ENCODE measurements at places on chromosomes 3 and 15. TPM values are rescaled to one million over a fixed set of nuclear protein-coding genes. Genes with fewer than 3 reads are reported as not detected.

- H3K4me1 ChIP-seq, result peaks cover 6% of the 10 kb centered on the region
- no peaks in the 10 kb centered on the region for H3K27me3 ChIP-seq
- peak overlapping the region; percentile 92 for H3K4me3 ChIP-seq
- H3K27ac ChIP-seq, result peak overlapping the region; percentile 94
- peak; percentile 53 for DNase-seq
Measured at GRCh38 chr3:196287090-196287439, 461 bp downstream of the PCYT1A start.

- H3K36me3 ChIP-seq, result no peaks in the 10 kb centered on the region
- H3K27ac ChIP-seq, result peak overlapping the region; percentile 47
- DNase-seq, result no peak
Measured at GRCh38 chr3:184378651-184379357, 797 bp upstream of the THPO start.

DNA sequence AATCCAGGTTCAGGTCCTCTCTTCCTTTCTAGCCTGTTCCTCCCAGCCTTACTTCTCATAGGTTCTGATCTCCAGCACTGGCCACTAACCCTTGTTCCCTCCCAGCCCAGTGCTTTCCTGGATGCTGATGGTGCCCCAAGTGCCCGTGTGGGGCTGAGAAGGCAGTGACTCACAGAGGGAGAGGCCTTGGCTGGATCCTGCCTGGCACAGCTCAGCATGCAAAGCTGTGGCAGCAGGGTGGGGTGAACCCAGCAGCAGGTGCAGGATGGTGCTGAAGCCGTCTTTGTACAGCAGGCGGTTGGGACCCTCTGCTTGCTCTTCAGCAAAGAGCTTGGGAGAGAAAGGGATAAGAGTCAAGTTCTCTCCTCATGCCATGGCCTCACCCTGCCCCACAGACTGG is 7.6 kb downstream of the LPCAT4 start:
- no peak overlapping the region for H3K4me3 ChIP-seq
- H3K36me3 ChIP-seq, result peaks cover 15% of the 10 kb centered on the region
- peak; percentile 57 for DNase-seq
- H3K27ac ChIP-seq, result peak overlapping the region; percentile 15
- H3K4me1 ChIP-seq, result no peaks in the 10 kb centered on the region

DNA sequence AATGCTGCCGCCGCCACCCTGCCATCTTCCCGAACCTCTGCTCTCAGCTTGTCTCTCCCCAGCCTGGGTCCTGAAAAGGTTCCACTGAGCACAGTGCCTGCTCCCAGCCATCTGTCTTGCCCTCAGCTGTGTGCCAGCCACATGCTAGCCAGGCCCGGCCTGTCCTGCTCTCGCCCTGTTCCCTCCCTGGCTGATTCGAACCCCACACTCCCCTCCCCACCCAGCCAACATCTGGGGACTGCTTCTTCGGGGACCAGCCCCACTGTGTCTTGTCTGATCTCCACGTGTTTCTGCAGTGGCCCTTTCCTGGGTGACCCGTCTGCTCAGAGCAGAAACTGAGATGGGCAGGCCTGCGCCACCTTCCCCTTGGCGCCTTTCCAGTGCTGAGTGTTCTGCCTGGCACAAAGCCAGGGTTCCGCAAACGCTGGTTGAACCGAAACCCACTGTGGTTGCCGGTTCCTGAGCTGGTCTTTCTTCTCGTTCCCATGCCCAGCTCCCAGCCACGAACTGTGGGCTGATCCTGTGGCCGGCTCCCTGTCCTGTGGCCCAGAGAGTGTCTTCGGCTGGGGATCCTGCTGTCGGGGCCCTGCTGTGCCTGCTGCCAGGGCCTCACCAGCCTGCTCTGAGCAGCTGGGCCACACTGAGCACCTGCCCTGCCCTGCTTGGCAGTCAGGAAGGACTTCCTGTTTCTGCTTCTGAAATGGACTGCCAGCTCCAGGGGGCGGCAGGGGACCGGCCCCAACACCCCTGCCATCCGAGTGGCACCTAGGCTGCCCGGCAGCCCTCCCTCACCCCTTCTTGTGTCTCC is 62.7 kb upstream of the KLF13 start:
- peak overlapping the region; percentile 80 for H3K27ac ChIP-seq
- H3K27me3 ChIP-seq, result no peaks in the 10 kb centered on the region
- H3K36me3 ChIP-seq, result no peaks in the 10 kb centered on the region
- peak; percentile 91 for DNase-seq

DNA sequence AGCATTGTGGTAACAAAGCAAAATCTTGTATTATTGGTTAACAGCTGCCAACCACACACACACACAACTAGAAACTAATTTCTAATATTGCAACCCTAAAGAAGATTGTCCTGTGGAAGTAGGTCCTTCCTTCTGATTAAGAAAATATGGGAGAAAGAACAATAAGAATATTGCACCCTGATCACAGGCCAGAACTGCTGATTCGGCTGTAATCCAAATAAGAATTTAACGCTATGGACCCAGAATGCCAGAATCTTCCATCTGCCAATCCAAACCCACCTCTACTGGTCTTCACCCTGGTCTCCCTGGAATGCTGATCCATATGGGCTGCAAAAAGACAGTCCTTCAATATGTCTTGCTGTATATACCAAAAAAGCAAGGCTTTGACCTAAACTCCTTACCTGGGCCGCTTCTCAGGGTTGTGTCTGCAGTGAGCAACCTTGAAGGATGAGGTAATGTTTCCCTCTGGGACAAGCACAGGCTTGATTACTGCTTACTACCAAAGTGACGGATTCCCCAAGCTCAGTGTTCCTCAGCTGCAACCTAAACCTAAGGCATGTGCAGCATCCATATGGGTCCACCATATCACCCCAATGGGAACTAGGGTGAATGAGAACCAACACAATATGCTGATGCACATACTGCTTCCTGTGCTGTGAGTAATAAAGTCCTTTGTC is 8.0 kb downstream of the CCDC14 start:
- H3K4me1 ChIP-seq, result no peaks in the 10 kb centered on the region
- no peak overlapping the region for H3K4me3 ChIP-seq
- H3K27me3 ChIP-seq, result no peaks in the 10 kb centered on the region
- no peaks in the 10 kb centered on the region for H3K36me3 ChIP-seq
- H3K27ac ChIP-seq, result peak overlapping the region; percentile 10

GRCh38 chr15:100671858-100672543 is 69.6 kb downstream of the ASB7 start:
- no peaks in the 10 kb centered on the region for H3K36me3 ChIP-seq
- no peaks in the 10 kb centered on the region for H3K27me3 ChIP-seq
- no peaks in the 10 kb centered on the region for H3K4me1 ChIP-seq
- H3K4me3 ChIP-seq, result no peak overlapping the region

- H3K4me3 ChIP-seq, result no peak overlapping the region
- no peaks in the 10 kb centered on the region for H3K4me1 ChIP-seq
- no peak overlapping the region for H3K27ac ChIP-seq
Measured at GRCh38 chr3:73349657-73350056, 275.1 kb downstream of the PDZRN3 start.

DNA sequence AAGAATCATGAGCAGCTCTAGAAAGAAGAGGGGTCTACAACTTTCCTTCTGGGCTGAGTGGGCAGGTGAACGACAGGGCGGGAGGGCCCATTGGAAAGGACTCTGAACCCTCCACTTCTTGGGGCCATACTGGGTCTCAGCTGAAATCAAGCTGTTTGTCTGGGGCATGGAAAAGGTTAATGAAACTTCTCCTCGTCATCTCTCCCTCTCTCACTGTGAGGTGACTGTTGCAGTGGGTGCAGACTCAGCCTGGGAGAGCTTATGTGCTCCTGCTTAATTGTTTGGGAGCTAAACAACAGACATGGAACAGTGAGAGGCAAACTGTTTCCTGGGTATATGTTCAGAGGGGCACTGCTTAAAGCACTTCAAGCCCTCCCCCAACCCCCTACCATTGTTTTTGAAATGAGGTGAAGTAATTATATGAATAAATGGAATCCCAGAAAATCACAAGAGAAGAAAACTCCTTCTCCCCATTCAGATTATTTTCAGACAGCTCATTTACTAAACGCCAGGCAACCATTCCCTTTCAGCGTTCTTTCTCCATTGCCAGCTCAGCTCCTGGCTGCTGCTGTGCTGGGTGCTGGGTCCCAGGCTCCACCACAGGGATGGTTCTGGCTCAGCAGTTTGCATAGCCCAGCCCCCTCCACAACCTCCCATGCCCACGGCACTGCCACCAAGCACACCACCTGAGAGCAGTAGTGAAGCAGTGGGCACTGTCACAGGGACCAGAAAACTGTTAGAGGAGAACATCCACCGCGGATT is 444.9 kb upstream of the TBL1XR1 start:
- H3K27me3 ChIP-seq, result no peaks in the 10 kb centered on the region
- no peaks in the 10 kb centered on the region for H3K4me1 ChIP-seq
- DNase-seq, result no peak
- no peak overlapping the region for H3K27ac ChIP-seq
- H3K4me3 ChIP-seq, result no peak overlapping the region

- H3K27ac ChIP-seq, result no peak overlapping the region
- H3K4me3 ChIP-seq, result no peak overlapping the region
- DNase-seq, result no peak
- H3K4me1 ChIP-seq, result no peaks in the 10 kb centered on the region
- H3K36me3 ChIP-seq, result no peaks in the 10 kb centered on the region
Measured at GRCh38 chr15:62785881-62786828, 256.4 kb upstream of the TPM1 start.

- no peaks in the 10 kb centered on the region for H3K27me3 ChIP-seq
- H3K4me3 ChIP-seq, result no peak overlapping the region
- no peak for DNase-seq
- H3K4me1 ChIP-seq, result no peaks in the 10 kb centered on the region
- no peak overlapping the region for H3K27ac ChIP-seq
- H3K36me3 ChIP-seq, result no peaks in the 10 kb centered on the region
Measured at GRCh38 chr15:73936588-73937290, 10.5 kb downstream of the LOXL1 start.

DNA sequence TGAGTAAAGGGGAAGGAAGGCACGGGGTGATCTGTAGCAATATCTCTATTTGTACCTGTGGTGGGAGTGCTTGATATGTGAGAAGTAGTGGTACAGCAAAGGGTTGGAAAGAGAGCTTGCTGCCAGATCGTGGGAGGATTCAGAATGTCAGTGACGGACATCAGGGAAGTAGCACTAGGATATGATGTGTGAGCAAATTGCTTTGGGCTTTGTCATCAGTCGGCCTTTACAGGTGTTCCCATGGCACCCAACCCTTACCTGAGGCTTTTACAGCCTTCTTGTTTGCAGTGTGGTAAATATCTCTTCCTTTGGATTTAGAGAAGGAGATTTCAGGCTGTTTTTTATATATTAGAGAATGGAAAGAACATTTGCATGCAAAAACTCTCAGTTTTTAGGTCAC is 29.8 kb downstream of the IL1RAP start:
- no peak overlapping the region for H3K4me3 ChIP-seq
- no peak overlapping the region for H3K27ac ChIP-seq
- H3K27me3 ChIP-seq, result no peaks in the 10 kb centered on the region
- no peaks in the 10 kb centered on the region for H3K36me3 ChIP-seq
- no peaks in the 10 kb centered on the region for H3K4me1 ChIP-seq

GRCh38 chr3:166844329-166844728 is 535.8 kb downstream of the ZBBX start:
- H3K4me1 ChIP-seq, result no peaks in the 10 kb centered on the region
- DNase-seq, result no peak
- no peaks in the 10 kb centered on the region for H3K27me3 ChIP-seq
- no peak overlapping the region for H3K27ac ChIP-seq
- no peaks in the 10 kb centered on the region for H3K36me3 ChIP-seq
- H3K4me3 ChIP-seq, result no peak overlapping the region

DNA sequence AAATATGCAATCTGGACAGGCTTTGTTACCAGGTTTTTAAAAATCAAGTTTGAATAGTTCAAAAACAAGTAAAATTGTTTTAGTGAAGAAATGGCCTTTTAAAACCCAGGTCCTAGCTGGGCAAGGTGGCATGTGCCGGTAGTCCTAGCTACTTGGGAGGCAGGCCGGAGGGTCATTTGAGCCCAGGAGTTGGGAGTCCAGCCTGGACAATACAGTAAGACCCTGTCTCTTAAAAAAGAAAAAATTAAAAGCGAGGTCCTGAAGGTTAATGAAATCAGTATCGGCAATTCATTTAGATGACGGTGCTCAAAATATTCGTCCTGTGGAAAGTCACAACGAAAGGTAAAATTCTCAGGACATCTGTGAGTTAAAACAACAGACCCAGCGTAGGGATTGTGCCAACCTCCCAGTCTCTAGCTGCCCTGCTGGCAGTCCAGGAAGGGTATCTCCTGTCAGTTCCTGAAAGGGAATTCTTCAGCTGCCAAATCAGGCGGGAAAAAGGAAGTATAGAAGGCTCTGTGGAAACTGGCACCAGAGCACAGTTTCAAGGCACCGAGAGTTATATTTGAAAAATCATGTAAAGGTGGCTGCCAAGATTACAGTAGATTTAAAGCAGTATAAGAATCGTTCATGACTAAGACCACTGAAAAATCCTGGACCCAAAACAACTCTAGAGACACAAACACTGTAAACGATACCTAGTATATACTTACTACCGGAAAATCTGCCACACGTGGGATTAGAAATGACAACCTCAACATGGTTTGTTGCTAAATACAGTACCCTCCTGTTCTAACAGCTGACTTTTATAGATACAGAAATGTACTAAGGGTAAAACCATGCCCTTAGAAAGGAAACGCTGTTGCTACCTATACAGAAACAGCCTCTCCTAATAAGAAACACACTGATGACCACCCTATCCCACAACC is 1.2 kb upstream of the ABHD17C start:
- DNase-seq, result no peak
- H3K4me1 ChIP-seq, result no peaks in the 10 kb centered on the region
- H3K4me3 ChIP-seq, result peak overlapping the region; percentile 67
- peak overlapping the region; percentile 87 for H3K27ac ChIP-seq
- H3K36me3 ChIP-seq, result no peaks in the 10 kb centered on the region

GALNT15 gene
- 4.5 TPM for total RNA-seq

DNA sequence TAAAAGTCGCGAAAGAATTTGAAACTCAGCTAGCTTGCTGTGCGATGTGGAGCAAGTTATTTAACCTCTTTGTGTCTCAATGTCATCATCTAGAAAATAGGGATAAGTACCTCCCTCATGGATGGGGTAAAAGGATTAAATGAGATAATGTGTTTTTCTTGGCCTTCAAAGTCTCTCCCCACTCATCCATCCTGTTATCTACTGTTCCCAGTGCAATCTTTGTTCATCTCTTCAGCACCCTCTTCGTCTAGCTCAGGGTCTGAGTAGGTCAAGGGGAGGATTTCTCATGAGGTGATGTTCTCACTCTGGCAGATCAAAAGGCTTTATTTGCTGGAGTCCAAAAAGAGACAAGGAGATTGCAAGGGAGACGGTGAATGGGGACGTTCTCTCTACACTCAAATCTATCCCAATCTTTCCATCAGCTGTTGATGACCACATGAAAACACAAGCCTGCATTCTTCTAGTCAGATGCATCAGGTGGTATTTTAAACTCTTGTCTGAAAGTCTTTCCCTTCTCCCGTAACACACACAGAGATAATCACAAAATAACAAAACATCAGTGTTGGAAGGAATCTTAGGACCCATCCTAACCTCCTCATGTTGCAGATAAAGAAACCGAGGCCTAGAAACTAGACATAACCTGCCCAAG is 1.3 kb downstream of the MESD start:
- H3K36me3 ChIP-seq, result no peaks in the 10 kb centered on the region
- peak overlapping the region; percentile 96 for H3K4me3 ChIP-seq
- no peak overlapping the region for H3K27ac ChIP-seq
- H3K4me1 ChIP-seq, result peaks cover 14% of the 10 kb centered on the region
- no peaks in the 10 kb centered on the region for H3K27me3 ChIP-seq
- no peak for DNase-seq
